Activated T-helper 9 cell treated with anti-CD3 and anti-CD28 coated beads, Interleukin-2, amount 50 U/mL, for 16 hours (primary cell): ENCODE measurements at places on chromosomes 11 and 22.

- no peak for DNase-seq
Observed at GRCh38 chr11:126163074-126163700, 48.3 kb downstream of the RPUSD4 start.

DNA sequence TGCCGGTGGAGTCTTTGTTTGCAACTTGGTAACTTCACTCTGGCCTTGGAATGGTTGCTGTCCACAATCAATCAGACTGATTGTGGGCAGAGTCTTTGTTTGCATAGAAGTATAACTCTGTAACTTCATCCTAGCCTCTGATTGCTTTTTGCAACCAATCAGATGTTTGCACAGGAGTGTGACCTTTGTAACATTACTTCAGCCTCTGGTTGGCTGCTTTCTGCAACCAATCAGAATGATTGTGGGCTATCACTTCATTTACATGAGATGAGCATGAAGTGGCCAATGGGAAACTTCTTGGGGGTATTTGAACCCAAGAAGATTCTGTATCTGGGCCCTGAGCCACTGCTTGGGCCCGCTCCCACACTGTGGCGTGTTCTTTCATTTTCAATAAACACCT lies 79.6 kb upstream of the CLDN5 start:
- no peak for DNase-seq

DNA sequence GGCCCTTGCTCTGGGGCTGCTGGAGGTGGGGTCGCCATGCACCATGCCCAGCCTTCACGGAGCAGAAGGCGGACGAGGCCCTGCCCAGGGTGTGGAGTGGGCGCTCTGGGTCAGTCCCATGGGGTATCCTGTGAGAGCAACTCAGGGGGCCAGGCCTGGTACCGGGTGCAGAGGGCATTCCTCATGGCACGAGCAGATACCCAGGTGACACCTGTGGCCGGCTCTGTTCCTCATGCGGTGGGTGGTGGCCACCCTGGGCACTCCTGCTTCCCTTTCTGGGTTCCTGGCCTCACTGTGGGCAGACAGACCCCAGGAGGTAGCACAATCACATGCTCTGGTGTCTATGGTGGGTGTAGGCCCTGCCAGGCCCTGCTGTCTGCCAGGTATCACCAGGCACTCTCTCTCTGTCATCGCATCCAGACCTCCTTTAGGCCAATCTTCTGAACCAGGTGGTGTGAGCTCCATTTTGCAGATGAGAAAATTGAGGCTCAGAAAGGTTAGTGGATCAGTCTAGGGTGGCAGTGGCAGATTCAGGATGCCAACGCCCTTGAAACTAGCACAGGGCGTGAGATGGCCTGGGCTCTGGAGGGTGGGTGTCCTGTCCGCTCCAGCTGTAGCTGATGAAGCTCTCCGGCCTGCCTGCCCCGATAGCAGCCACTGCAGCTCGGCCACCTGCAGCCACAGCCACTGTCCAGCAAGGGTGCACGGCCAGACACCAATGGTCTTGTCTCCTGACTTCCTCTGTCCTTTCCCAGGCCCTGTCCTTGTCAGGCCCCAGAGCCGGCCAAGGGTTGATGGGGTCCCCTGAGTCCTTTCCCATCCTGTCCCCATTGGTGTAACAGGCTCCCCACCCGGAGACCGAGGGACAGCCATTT lies 15.1 kb downstream of the DGKZ start:
- no peak for DNase-seq

DNA sequence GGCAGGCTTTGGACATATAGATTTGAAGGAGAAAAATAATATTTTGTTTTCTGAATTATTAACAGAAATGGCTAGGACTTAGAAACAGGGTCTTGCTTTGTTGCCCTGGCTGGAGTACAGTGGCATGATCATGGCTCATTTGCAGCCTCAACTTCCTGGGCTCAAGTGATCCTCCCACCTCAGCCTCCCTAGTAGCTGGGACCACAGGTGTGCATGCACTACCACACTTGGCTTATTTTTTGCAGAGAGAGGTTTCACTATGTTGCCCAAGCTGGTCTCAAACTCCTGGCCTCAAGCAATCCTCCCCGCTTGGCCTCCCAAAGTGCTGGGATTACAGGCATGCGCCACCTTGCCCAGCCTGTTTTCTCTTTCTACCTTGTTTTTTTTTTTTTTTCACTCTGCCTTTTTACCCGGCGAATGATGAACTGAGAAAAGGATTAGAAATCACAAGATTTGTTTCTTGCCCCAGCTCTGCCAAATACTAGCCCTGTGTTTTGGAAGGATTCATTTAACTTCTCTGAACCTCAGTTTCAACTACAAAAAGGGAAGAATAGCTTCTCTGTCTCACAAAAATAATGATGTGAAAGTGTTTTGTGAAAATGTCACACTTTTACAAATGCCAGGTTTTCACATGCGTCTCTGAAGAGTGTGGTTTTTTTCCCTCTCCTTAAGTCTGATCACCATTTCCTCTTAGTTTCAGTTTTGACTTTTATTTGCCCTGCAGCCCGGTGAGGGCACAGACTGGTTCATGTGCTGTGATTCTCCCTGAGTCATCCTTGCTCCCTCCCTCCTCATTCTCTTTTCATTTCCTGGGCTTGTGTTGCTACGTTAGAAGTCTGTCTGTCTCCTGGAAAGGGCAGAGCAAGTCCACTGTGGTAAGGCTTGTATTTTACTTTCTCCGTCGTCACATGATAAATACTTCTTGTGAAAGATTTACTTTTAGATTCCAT lies 67.7 kb downstream of the BCL2L13 start:
- DNase-seq, result no peak

GRCh38 chr22:45072322-45072903 lies 62.6 kb upstream of the PHF21B start:
- DNase-seq, result no peak
